ENCODE measurements at places on chromosomes 5 and 9.

- no peak for DNase-seq
Observed at GRCh38 chr5:110916381-110917049, 155.0 kb upstream of the TSLP start.

DNA sequence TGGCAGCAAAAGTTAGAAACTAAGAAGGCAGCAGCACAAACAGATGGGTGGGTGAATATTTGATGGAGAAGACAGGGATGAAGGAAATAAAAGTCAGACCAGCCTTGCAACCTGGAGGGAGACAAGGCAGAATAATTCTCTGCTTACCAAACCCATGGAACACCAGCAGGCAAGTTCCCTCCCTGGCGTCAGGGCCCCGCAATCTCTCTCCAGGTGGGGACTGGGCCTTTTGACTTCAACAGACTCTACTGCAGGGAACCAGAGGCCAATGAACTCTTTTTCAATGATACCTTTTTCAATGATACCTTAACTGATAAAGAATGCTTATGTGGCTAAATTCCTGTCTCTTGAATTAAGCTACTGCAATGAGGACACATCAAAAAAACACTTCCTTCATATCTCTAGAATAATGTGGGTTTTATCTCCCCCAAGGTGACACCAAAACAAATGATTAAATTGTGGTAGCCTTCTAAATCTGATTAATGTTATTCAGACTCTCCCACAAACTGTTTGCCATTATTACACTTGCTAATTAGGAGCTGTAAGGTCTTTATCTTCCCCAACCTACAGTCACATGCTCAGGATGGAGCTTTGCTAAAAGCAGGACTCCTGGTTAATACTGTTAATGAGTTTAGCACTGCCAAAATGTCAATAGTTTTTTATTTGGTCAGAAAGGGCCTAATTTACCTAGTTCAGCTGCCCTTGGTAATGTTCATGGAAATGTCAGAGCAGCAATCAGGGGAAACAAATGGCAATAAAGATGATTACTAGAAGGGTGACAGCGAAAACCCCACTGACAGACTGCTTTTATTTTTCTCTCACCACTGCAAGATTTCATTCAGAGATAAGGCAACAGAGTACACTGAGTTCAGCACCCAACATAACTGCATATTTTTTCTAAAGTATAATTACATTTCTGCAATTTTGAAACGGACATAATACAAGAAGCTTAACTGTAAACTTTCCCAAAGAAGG, 165.5 kb downstream of the TSSK1B start:
- DNase-seq = no peak

- no peak for DNase-seq
Observed at GRCh38 chr9:94916956-94917355, 190.5 kb downstream of the AOPEP start.

DNA sequence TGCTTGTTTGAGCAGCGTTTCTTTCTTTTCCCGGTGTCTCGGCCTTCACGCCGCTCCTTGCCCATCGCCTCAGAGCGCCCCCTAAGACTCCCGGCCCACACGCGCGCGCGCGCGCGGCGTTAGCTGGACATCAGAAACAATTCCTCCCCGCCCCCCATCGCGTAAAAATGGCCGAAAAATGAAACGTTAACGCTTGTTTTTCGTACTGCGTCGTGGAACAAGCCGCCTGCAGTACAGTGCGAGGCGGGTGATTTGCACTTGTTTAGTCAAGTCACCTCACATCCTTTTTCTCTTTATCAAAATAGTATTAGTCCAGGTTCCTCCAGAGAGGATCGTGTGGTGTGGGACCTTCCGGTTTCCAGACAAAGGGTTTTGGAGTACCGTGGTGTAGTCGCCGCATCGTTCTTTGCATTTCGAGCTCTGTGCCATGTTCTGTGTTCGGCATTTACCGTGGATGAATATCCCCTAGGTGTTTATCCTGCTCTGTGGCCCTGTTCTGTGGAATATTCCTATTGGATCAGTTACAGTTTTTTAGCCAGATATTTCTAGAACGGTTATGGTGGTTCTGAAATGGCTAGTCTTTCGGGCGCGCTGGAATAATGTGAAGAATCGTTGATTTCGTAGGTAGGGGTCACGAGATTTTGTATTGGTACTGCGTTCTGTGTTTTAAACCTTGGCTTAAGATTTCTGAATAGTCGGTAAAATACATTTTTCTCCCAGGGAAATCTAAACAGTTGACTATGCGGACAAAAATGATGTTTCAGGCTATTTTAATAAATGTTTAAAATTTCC, 1.0 kb downstream of the MATR3 start:
- peak; percentile 69 for DNase-seq

DNA sequence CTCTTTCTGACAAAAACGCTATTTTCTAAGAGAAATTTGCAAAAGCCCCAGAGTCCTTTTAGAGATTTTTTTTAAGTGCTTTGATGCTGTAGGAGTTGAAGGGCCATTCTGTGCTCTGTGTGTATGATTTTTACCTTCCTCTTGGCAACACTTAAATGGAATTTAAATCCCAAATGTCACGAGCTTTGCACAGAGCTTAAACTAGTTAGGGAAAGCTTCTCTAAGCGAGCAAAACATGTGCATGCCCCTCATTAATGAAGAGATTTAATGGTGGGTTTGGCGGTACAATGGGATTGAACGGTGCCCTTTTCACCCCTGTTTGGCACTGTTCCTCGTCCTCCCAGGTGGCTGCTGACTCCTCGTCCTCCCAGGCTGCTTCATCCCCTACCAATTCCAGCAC, 220.7 kb downstream of the DRD1 start:
- DNase-seq = no peak

- no peak for DNase-seq
Observed at GRCh38 chr9:134828892-134829291, 51.7 kb upstream of the FCN2 start.

DNA sequence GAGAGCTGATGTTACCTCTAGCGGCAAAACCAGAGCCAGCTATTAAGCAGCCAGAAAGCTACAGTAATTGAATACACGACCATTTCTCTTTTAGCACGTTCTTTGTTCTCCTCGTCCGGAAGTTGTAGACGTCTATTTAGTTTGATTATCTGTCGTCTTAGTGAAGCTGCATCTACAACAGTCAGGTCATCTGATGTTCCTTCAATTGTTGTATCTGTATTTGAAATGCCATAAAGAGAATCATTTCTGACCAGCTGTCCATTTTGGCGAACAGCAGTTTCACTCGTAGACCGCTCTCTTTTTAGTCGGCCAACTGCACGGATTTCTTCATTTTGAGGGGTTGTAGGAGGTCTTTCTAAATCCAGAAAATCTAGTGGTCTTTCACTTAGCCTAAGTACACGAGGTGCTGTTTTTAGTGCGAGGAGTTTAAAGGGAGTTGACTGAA, 12.6 kb downstream of the PDE6A start:
- no peak for DNase-seq

- DNase-seq = peak; percentile 64
Observed at GRCh38 chr9:126607731-126608130, 6.0 kb upstream of the LMX1B start.

- no peak for DNase-seq
Observed at GRCh38 chr5:154058055-154059038, 19.6 kb downstream of the MFAP3 start.

GRCh38 chr5:114191441-114191840, 170.4 kb upstream of the KCNN2 start:
- no peak for DNase-seq

DNA sequence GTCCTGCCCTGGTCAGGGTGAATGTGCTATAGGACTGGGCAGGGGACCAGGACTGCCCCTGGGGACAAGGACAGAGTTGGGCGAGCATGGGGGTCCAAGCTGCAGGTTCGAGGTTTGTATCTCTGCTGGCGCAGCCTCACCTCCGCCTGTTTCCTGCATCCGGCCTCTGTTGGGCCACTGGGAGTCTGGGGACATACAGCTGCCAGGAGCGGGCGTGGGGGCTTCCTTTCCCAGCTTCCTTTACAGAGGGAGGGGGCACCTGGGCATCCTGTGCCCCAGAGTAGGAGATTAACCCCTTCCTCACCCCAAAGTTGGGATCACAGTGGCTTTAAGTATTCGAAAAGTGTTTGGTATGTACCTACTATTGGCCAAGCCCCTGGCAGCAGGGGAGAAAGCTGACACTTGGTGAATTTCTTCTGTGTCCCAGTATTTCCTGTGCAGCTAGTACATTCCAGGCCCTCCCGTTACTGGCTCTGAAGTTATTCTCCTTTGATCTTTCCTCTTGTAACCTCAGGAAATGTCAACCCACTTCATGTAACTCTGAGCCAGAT, 19.0 kb downstream of the OLFML2A start:
- no peak for DNase-seq

GRCh38 chr9:116137581-116137980, 16.0 kb upstream of the PAPPA start:
- no peak for DNase-seq

- DNase-seq = no peak
Observed at GRCh38 chr5:95081982-95082381, 202.9 kb downstream of the MCTP1 start.

GRCh38 chr5:77971776-77972468, 195.8 kb upstream of the TBCA start:
- DNase-seq = no peak

GRCh38 chr5:175246242-175246888, 197.6 kb downstream of the DRD1 start:
- no peak for DNase-seq

DNA sequence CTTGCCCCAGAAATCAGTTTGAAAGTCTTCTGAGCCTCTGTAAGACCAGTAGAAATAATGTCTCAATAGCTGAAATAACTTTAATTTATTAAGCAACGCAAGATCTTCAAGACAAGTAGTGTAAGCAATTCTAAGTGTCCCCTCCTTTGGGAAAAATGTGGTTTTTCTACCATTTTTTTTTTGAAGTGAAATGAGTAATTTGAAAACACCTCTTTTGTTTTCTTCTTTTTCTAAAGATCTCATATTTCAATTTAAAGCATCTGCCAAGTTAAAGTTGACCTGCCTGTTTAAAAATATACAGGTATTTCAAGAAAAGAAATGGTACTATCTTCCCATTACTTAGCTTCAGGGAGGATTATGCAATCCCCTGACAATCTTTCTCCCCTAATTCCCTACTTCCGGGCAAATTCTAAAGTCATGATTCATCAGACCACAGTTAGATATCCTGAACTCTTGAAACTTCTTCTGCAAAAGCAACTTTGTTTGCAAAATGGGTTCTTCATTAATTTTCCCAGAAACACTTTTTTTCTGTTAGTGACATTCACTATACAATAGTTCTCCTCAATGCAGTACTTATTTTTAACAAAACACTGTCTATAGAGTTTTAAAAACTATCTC, 7.8 kb upstream of the ANXA1 start:
- no peak for DNase-seq

GRCh38 chr5:178411083-178411482, 178.5 kb upstream of the PHYKPL start:
- DNase-seq = no peak

DNA sequence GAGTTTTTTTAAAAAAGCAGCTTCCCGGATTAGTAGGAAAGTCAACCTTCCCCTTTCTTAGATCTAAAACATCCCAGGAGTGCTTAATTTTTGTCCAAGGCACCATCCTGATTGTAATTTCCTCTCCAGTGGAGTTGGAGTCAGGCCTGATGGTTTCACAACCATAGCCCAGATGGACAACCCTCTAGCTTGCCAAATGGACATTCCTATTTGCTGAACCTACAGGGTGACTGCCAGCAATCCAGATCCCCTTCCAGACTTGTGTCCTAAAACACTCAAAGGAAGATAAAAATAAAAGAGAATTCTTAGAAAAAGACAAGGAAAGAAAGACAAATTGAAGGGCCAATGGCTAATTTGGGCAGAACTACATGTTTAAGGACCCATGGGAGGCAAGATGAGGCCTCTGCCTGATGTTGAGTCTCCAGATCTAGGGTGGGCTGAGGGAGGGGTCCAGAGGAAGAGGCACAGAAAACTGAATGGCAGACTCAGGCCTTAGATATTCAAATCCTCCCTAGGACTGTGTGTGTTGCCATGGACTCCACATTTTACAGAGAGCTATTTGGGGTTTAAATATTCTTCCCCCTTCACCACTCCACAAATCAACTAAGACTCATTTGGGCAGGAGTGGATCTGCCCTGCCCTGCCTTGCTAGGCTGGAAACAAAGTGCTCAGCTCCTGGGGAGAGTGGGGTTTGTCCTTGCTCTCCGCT, 38.5 kb upstream of the SLC44A1 start:
- DNase-seq = peak; percentile 35

GRCh38 chr5:125348936-125349831, 602.7 kb upstream of the ZNF608 start:
- no peak for DNase-seq

DNA sequence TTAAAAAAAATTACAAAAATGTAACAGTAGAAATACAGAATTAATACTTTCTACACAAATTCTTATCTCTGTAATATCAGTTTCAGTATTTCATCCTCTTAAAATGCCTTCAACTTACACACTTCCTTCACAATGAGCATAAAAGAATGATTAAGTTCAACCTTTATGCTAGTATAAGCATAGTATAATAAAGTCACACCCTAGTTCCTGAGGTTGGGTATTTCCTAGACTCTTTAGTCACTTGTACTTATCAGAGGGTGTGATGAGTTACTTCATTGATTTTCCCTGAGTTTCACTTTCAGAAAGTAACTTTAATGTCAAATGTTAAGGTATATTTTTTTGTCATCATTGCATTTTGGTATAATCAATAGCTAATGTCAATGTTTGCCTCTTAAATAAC, 302.4 kb downstream of the PDE4D start:
- no peak for DNase-seq

DNA sequence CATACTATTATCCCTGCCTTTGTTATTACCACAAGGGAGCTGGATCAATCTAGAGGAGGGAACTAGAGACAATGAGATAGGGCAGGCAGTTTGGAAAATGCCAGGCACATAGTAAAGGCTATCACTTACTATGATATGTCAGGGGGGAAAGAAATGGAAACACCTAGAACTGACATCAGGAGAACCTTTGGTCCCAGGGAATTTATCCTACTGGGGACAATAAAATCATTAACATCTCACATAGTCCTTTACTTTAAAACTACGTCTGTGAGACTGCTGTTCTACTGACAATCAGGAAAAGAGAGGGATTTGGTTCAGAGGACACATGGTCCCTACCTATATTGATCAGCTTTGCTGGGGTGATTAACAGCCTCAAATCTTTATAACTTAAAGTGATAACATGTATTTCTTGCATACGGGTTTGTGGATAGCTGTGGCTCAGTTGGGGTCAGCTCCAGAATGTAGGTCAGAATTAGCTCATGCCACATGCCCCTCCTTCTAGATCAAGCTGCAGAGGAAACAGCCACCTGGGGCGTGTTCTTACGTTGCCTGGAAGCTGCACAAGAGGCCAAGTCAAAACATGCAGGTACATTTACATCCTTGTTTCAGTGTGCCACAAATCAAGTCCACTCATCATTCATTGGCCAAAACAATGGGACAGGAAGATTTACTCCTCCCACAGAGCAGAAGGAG, 43.9 kb upstream of the ALDOB start:
- DNase-seq = no peak

DNA sequence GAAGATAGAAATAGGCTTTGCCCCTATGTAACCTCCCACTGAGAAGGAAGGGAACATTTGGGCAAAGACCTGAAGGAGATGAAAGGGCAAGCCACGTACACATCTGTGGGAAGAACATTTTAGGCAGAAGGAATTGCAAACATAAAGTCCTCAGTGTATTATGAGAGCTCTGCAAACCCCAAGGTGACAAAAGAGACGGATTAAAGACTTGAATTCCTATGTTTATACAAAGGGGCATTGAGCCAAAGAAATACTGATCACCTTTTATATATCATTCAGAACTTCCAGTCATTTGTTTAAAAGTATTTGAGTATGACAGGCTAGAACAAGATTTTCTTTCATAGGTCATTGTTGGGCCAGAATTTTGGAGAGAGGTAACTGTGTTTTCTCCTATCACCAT, 90.2 kb upstream of the ATG10 start:
- DNase-seq = no peak
